ENCODE measurements at places on chromosomes 6 and 20.

- DNase-seq, result no peak
Observed at GRCh38 chr20:13862245-13862644, 77.4 kb downstream of the NDUFAF5 start.

DNA sequence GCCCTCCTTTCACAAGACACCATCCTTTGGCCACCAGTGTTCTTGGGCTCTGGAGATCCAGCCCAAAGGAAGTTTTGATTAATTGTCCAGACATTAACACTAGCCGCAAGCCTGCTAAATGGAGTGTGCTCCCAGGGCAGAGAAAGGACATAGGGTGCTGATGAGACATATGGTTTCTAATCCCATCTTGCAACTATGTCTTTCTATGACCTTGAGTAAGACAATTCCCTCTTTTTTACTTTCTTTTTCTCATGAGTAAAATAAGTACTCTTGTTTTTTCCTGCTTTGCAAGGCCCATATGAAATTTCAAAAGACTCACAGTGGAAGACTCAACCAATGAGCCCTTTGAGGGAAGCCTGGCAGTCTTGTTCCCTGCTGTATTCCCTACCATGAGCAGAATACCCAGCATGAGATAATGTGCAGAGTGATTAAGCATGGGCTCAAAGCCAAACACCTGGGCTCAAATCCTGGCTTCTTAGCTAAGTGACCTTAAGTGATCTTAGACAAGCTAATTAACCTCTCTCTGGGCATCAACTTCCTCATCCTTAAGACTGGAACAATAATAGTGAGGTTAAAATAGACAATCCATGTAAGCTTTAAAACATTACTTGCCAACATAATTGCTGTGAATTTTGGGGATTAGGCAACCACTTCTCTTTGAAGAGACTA, at the start of gene WFDC10B:
Gene WFDC10B (minus strand): TSS at position 51 of the 669 bp plus-strand sequence. CDS start 19,027 bp downstream, outside the sequence.
- DNase-seq, result no peak

DNA sequence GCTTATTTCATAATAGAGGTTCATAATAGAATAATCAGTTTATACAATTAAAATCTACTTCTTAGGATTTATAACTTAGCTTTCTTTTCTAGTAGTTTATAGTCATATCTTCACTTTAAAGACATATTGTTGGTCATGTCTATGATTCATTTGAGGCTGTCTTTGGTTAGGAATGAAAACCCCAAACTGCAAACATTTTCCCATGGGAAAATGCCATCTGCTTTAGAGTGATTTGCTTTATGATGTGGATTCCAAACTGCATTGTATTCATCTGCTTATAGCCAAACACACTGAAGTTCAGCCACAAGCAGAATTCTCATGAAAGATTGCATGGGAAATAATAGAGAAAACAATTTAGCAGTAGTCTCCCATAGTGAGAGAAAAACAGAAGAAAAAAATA, 128.0 kb downstream of the RFPL4B start:
- DNase-seq, result no peak

- no peak for DNase-seq
Observed at GRCh38 chr6:142183351-142183750, 36.3 kb downstream of the VTA1 start.

DNA sequence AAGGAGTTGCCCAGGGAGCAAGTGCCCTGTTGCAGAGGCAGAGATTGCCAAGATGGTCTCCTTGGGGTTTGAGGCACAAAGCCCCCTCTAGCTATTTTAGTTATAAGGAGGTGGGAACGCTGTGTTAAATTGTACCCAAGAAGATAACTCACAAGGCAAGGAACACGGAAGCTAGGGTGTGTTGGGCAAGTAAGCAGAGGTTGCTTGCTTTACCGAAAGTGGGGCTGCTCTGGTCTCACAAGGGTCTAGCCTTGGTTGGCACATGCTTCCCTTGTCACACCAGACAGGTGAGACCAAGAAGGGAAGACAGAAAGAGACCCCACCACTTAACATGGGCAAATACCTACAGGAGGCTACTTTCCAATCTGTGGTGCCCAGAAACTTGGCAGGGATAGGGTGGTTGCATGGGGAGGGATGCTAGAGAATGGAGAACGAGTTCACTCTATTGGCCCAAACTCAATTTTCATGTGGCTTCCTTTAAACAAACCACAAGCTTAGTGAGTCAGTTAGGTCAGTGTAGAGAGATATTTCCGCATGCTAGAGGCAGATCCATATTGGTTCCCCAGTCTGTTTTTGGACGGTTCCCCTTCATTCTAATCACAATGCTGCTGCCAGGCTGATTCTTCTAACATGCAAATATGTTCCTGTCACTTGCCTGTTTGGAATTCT, 42.4 kb downstream of the PLAGL1 start:
- no peak for DNase-seq

- DNase-seq, result no peak
Observed at GRCh38 chr6:159467473-159468041, 225.5 kb downstream of the SOD2 start.
